ENCODE measurements at places on chromosomes 3 and 15.

GRCh38 chr15:56763141-56763895 is 30.0 kb upstream of the ZNF280D start:
- no peak for DNase-seq

DNA sequence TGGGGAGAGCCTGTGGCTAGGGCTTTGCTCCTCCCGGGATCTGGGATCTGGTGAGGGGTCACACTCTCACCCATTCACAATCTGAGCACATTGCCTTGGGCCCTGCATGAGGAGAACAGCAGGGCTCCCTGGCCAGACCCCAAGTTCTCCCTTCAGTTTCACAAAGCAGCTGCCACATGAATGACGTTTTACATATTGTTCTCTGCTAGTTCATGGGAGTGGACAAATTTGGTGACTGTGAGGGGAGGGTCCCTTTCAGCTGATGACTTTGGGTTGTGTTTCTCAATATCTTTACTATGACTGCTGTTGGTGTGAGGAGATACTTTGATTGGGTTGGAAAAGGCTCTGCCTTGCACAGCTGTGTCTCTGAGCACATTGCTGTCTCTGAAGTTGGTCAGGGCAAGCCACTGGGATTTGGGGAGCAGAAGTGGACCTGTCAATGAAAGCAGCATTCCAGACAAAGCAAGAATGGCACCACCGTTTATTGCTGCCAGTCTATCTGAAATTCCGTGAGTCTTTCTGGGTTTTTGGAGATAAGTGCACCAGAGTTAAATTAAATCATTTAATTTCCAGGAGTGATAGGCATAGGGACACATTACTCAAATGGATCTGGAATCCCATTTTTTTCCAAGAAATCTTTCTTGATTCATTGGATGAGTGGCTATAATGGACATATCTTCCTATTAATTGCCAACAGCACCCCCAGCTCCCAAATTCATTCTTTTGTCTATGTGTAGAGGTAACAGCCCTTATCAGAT is 10.3 kb downstream of the TIMP4 start:
- no peak for DNase-seq

GRCh38 chr3:69439643-69440270 is 53.9 kb upstream of the FRMD4B start:
- DNase-seq, result peak; percentile 23

DNA sequence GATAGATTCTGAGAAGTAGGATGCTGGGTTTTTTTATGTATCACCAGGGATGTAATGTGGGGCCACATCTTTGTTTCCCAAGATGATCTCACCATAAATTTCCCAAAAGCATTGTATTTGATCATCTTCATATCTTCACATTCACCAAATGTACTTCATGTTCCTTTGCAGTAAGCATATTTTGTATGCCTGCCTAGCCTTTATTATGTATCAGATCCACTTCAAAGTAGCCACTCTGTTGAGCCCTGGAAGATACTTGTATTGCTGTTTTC is 14.2 kb upstream of the GATM start:
- DNase-seq, result no peak

DNA sequence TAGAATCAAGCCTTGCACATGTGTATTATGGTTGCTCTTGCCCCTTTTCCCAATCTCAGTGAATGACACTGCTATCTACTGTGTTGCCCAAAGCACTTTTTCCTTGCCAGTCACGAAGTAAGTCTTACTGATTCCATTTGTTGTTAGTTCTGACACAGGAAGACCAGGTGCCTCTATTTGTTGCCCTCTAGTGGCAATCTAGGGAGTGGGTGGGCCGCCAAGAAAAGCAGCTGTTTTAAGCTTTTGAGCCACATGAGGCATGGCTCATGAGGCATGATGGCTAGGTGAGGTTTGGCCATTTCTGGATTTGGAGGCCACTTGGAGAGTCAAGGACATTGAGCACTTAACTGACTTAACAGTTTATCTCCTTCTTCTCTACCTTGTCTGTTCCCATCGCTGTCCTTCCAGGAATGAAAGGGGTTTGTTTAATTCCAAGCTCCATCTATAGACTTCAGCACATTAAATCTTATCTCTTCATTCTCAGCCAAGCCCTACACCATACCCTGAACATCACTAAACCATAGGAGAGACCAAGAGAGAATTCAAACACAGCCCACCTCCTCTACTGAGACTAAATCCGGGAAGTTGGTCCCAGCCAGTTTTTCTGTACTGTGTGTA is 103.1 kb downstream of the HCN4 start:
- peak; percentile 59 for DNase-seq

DNA sequence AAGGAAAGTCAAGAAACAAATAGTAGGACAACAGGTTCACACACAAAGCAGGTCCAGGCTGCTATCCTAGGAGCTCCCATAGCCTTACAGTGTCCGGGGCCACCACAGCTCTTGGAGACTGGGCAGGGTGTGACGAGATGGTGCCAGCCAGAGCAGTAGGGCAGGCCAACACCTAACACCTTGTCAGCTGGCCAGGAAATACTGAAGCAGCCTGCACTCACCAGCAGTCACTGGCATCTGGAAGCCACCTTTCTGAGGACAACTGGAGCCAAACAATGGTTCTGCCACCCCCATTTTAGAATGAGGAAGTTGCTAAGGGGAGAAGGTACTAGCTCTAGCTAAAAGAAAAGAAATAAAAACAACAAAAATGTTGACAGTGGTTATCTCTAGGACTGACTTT is 47.2 kb downstream of the CCDC12 start:
- no peak for DNase-seq

DNA sequence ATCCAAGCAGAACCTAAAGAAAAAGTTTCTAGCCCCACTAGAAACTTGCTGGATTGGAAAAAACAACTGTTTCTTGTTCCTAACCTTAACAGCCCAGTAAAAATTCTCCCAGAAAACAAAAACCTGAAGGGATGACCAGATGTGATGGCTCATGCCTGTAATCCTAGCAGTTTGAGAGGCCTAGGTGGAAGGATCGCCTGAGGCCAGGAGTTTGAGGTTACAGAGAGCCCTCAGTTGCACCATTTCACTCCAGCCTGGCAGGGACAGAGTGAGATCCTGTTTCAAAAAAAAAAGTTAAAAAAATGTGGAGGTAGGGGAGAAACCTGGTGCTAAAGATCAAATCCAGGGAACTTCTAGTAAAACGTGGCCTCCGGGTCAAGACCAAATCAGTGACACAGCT is 38.6 kb upstream of the RAF1 start:
- DNase-seq, result no peak

DNA sequence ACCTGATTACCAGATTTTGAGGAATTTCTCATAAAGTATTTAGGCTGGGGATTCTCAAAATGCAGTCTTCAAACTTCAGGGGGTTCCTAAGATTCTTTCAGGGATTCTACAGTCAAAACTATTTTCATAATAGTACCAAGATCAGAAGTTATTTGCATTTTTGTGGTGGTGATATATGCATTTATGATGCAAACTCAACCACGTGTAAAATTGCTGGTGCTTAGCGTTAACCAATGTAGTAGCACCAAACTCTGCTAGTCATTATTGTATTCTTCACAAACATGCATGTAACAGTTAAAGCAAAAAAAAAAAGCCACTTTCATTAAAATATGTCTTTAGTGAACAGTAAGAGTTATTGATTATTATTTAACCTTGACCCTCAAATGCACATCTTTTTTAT is 274.9 kb upstream of the DNAJC19 start:
- no peak for DNase-seq

DNA sequence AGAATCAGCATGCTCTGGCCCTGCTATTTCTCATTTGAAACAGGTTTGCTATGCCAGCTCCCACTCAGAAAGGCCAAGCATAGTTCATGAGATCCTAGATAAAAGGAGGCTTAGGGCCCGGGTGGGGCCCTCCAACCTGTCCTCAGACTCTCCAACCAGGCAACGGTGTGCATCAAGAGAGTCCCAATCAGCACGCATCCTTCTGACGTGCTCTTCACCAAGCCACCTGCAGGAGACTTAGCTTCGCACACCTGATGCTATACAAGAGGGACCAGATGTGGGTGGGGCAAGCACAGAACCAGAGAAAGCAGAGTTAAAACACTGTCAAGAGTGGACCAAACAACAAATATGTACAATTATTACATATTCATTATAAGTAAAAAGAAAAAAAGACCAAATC is 17.3 kb downstream of the STIMATE start:
- no peak for DNase-seq

DNA sequence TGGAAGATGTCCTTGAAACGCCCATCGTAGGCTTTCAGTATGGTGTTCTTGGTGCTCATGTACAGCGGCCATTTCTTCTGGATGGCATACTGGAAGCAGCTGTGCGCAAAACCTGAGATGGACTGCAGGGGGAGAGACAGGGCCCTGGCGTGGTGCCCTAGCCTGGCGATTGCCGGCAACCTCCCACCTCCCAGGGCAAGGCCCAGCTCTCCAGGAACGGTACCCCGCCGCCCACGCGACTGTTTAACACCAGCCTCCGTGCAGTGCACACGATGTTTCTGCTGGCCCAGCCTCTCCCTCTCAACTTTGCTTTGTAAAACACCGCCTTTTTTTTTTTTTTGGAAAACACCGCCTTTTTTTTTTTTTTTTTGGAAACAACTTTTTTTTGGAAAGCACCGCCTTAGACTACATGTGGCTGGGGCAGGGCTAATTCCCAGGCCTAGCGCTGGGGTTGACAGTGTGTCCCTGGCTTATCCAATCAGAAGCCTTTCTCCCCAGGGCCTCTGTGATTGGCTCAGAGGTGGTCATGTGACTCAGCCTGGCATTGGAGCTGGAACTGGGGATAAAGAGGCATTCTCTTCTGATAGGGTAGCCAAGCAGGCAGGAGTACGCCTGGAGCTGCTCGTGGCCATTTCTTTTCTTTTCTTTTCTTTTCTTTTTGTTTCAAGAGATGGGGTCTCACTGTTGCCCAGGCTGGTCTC is 14.7 kb downstream of the IDH2 start:
- DNase-seq, result peak; percentile 15

DNA sequence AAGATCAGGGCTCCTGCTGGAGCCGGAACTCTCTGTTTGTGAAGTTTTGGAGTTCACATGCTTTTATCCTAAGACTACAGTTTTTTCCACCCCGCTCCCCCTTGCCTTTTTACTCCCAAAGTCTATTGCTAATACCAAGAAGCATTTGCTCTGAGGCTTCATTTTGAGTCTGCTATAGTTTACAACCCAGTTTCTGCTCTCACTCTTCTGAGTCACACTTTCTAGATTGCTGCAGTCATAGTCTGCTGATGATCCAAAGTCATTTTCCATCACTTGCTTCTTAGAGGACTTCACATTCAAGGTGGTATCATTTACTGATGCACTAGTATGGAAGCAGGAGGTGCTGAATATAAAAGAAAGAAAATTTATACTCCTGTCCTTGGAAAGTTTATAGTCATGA is 937.4 kb downstream of the IGSF11 start:
- DNase-seq, result no peak

- DNase-seq, result no peak
Measured at GRCh38 chr3:82939491-82940097, 1178.1 kb upstream of the GBE1 start.

DNA sequence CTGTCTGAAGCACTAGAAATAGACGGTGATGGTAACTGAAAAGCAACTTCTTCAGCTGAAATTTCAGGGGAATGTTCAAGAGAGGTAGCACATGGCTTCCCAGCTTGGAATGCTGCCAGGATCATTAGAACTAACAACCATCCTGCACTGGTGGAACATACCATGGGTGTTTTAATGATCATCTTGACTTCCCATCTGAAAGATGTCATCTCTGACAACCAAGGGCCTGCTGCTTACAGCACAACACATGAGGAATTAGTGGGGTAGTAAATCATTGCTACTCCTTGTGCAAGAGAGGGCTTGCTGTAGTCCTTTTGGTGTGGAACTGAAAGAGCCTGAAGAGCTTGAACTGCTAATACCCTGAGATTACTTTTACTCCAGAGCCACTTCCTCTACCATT is 853.7 kb downstream of the MCTP2 start:
- DNase-seq, result no peak

Data from CD4-positive, alpha-beta T cell treated with Interleukin-10 for 1 hour (primary cell).